Hypothalamus (tissue), 51 donors: ENCODE measurements at places on chromosomes 16 and 17.

DNA sequence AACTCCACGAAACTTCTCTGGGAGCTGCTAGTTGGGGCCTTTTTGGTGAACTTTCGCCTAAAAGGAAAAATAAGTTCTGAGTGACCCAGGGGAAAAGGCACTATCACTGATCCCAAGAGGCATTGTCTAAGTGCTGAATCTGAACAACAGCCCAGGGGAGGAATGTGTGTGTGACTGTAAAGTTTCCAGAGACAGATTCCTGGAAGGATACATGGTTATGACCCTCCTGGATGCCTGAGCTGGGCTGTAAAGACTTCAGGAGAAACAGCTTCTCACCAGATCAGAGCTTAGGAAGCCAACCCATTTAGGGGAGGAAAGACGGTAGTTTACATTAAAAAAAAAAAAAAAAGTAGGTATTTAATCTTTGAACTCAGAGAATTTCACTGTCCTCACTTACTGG is 20.2 kb downstream of the HIGD1B start:
- DNase-seq: no peak

DNA sequence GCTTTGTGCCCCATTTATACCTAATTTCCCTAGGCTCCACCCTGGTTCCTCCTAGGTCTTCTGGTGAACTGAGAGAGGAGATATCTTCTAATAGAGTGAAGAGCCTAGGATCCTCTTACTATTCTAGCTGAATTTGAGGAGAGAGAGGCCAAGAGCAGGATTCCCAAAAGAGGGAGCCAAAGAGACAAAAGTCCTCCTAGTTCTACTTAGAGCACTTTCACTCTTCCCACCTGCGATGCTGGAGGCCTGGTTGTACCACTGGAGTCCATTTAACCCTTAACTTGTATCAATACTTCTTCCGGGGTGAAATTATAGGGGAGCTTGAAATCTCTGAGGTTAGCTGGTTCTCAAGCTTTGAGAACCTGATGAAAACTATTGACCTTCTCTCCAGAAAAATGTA is 3.4 kb upstream of the SSH2 start:
- DNase-seq: no peak

- DNase-seq: no peak
Observed at GRCh38 chr17:76920364-76921139, 52.3 kb downstream of the MGAT5B start.

DNA sequence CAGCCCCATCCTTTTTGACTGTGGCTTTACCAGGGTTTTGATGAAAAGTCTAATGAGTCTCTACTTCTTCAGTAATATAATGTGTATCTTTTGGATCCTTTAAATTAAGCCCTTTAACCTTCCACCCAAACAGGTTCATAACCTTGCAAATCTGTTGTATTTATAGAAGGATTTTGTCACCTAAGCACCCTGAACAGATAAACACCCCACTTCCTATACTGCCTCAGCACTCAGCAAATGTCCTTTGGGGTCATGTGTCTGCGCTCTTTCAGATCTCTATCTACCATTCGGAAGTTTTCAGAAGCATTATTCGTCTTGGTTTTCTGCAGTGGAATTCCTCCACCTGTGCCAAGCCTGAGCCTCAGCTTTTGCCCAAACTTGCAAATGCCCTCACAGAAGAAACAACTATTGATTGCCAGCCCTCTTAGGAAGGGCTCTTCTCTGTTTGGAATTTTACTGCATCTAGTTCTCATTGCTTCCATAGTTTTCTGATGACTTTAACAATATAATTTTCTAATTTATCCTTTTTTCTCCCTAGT is 214.8 kb upstream of the KCNJ16 start:
- no peak for DNase-seq

DNA sequence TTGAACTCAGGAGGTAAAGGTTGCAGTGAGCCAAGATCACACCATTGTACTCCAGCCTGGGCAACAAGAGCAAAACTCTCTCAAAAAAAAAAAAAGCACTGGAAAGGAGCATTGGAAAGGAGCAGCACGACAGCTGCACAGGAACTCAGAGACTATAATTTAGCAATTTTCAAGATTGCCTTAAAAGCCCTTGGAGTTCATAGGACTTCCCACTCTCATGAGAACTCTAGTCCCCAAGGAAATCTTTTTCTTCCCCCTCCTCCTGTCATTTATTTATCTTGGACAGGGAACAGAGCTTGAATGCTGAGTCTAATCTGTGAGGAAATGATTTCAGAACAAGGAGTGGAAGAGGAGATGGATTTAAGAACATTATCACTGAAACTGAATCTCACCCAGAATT is 69.0 kb downstream of the PLXDC1 start:
- DNase-seq: no peak
